Right lobe of liver (tissue), 6 donors: ENCODE measurements at places on chromosomes 1 and 21. TPM values are rescaled to one million over a fixed set of nuclear protein-coding genes. Genes with fewer than 3 reads are reported as not detected.

SCP2 gene
- total RNA-seq = 784 TPM

IL20 gene
- not detected for total RNA-seq

RXRG gene
- 0.32 TPM for total RNA-seq

PER3 gene
- 26.2 TPM for total RNA-seq

IL10 gene
- not detected for total RNA-seq

KRTAP19-1 gene
- total RNA-seq = not detected
